ENCODE measurements at places on chromosomes 11 and 22.

- DNase-seq: no peak
Measured at GRCh38 chr11:64566915-64567891, 23.8 kb upstream of the SLC22A12 start.

DNA sequence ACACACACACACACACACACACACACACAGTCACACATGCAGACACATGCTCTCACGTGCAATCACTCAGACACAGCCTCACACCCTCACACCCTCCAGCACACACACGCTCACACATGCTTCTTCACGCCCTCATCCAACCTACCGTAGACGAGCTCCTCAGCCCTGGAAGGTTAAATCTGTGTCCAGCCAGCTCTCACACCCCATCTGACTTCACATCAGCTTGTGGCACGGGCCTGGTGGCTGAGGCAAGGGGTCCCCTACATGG, 1.3 kb upstream of the SCUBE1 start:
- DNase-seq: no peak

DNA sequence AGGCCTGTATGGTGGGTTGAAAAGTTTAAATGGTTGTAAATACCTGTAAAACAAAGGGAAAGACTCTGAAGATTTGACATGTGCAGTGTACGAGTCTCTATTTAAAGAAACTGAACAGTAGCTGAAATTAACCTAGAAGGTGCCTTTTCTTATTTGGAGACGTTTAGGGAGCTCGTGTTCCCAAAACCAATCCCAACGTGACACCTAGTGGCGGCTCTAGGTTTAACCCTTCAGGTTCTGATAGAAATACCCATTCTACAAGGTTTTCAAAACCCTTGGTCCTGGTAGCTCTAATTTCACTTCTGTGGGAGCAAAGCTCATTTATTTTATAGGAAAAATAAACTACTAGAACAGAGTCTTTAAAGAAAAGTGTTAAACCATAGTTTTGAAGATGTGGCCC, 258.3 kb downstream of the LRRC4C start:
- peak; percentile 4 for DNase-seq

- DNase-seq: no peak
Measured at GRCh38 chr22:44804327-44804726, 52.0 kb downstream of the ARHGAP8 start.

DNA sequence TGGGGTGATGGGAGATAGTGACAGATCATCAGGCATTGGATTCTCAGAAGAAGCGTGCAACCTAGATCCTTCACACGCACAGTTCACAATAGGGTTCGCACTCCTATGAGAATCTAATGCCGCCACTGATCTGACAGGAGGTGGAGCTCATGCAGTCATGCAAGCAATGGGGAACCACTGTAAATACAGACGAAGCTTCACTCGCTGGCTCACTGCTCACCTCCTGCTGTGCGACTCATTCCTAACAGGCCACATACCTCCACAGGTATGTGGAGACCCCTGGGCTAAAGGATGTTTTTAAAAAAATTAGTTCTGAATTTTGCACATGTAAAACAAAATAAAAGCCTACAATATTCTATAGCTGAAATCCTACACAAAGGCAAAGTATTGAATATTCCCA, 20.5 kb upstream of the TEAD1 start:
- DNase-seq: no peak

- DNase-seq: no peak
Measured at GRCh38 chr11:85718126-85718943, 32.3 kb upstream of the CCDC89 start.

- DNase-seq: peak; percentile 49
Measured at GRCh38 chr11:111797145-111797581, 31.0 kb upstream of the PPP2R1B start.

DNA sequence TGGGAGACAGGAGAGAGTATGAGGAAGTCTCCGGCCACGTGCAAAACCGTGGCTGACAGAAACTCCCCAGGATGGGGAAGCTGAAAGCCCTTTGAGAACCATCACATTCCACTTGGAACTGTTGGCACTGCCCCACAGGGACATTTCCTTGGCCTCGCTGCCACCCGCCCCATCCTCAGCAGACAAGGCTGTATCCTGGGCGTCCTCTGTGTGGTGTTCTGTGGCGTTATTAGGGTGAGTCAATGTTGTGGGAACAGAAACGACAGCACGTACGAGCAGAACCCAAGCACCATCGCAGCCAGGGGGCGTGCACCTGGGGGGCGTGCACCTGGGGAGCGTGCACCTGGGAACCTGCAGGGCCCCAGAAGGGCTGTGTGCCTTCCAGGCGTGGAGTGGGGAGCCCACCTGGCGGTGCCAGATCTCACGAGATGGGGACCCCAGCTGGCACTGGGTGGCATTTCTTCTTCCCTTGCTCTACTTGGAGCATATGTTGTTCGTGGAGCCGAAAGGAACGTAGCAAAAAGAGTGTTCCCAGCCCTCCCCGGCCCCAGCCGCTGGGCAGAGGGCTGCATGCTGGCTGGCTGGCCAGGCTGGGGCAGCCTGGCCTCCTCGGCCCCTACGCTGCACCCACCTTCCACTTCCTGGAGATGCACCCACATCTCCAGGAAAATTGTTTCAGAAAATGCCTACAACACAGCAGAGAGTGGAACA, 35.4 kb downstream of the NFAM1 start:
- DNase-seq: no peak

DNA sequence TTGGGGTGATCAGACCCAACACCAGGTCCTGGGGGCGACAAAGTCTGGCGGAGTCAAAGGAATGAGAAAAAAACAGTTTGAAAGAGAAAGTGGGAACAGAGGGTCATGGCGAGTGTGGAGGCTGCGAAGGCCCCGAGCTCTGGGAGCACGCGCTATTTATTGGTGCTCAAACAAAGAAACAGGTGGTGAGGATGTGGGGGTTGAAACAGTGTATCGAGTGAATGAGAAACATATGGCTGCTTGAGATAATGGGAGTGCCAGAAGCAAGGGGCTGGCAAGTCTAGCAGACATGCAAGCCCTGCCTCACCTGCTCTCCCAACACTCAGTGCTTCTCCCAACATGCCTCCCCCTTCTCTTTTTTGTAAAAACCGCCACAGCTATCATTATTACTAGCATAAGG, 7.8 kb upstream of the DUSP18 start:
- no peak for DNase-seq

DNA sequence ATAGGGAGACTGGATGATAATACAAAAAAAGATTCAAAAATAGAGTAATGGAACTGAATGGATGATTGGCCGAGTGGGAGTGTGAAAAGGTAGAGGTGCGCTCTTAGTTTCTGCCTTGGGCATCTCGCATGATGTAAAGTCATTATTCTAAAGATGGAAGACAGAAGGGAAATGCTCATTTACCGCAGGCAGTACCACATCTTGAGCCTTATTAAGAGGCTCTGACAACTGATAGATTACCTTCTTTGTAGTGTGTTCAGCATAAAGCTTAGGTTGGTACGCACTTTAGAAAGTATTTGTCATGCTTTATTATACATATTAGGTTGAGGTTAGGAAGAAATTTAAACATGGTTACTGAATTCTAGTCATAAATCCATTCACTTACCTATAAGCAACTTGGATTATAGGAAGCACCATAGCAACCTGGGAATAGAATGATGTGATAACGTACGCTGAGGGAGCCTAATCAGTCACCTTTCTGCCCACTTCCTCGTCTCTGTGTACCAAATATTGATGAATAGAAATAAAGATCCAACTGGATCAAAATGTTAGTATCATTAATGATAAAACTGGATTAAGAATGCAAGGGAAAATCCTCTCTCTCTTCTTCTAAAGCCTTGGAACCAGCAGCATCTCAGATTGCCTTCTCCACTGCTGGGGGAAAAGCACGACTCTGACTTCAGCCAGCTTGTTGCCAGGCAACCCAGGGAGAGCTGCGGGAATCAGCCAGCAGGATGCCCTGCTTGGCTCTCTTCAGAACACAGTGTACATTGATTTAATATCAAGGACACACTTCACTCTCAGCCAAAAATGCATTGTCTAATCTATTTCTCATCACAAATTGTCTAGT, 29.0 kb upstream of the VWA5A start:
- no peak for DNase-seq

- DNase-seq: no peak
Measured at GRCh38 chr11:35802672-35803071, 140.1 kb downstream of the TRIM44 start.

DNA sequence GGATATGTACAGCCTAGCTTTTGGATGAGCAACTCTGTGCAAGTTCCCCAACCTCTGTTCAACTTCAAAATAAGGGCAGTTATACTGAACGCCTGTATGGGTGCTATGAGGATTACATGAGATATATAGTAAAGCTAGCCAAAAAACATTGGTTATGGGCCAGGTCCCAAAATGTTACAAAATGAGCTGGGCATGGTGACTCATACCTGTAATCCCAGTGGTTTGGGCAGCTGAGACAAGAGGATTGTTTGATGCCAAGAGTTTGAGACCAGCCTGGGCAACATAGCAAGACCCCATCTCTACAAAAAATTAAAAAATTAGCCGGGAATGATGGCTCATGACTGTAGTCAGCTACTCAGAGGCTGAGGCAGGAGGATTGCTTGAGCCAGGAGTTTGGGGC, 118.4 kb downstream of the TEAD1 start:
- peak; percentile 76 for DNase-seq

- no peak for DNase-seq
Measured at GRCh38 chr22:42364604-42365110, 67.5 kb downstream of the NFAM1 start.

GRCh38 chr11:71324788-71325417, 72.5 kb upstream of the SHANK2 start:
- no peak for DNase-seq

DNA sequence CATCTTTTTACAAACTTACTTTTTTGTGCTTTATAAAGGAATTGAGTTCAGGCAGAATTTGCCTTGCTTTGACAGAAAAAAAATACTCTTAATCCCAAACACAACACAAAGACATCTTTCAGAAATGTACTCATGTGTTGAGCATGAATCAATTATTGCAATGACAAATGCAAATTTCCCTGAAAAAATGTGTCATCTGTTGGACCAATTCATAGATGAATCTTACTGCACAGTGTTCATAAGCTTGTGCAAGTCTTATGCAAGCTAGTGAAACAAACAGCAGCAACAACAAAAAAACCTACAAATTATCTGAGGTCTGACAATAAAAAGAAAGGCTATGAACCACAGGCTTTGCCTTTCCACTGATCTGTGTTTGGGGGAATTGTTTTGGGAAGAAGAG, 42.3 kb upstream of the HTATIP2 start:
- no peak for DNase-seq

DNA sequence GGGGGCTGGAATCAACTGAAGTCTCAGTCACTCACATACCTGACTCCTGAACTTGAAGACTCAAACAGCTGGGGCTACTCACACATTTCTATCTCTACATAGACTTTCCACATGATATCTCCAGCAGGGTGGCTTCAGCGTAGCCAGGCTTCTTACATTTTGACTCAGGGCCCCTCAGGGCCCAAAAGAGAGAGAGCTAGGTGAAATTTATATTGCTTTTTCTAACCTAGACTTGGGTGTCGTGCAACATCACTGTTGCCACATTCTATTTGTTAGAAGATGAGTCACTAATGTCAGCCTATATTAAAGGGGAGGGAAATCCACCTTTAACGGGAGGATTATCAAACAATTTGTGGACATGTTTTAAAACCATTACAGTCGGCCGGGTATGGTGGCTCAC, 71.9 kb upstream of the RRM1 start:
- DNase-seq: no peak

DNA sequence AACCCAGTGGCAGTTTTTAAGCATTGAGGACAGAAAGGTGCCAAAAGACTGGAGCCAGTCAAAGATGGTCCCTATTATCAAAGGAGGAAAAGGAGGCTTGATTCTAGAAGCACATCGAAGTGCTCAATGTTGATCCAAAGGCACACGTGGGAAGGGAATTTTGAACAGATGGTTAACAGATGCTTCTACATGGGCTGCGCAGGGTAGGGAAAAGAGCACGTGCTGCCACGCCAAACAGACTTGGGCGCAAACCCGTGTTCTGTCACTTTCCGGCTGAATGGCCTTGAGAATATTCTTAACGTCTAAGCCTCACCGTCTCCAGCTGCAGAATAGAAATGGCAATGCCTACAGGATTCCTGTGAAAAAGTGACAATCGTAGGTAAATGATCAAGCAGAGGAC, 217.9 kb upstream of the MTNR1B start:
- no peak for DNase-seq

GRCh38 chr11:79045800-79046304, 395.0 kb downstream of the TENM4 start:
- DNase-seq: no peak
